COLO829 (cell line): ENCODE measurements at places on chromosomes 3 and 15.
A peak's percentile ranks its signal among the peaks of the same experiment; 100 is the strongest.

DNA sequence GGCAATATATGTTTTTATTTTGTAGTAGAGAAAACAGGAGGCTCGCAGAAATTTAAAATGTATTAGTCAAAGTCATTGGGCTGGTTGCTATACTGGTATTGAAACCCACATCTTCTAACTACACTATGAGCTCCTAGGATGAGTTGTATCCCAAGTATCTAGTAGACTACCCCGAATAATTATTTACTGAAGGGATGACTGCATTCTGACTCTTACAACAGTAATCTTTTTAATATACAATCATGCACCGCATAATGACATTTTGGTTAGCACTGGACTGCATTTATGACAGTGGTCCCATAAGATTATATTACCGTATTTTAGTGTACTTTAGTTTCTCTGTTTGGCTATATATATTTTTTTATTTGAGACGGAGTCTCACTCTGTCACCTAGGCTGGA, 15.3 kb downstream of the PIGB start:
- no peak for DNase-seq

DNA sequence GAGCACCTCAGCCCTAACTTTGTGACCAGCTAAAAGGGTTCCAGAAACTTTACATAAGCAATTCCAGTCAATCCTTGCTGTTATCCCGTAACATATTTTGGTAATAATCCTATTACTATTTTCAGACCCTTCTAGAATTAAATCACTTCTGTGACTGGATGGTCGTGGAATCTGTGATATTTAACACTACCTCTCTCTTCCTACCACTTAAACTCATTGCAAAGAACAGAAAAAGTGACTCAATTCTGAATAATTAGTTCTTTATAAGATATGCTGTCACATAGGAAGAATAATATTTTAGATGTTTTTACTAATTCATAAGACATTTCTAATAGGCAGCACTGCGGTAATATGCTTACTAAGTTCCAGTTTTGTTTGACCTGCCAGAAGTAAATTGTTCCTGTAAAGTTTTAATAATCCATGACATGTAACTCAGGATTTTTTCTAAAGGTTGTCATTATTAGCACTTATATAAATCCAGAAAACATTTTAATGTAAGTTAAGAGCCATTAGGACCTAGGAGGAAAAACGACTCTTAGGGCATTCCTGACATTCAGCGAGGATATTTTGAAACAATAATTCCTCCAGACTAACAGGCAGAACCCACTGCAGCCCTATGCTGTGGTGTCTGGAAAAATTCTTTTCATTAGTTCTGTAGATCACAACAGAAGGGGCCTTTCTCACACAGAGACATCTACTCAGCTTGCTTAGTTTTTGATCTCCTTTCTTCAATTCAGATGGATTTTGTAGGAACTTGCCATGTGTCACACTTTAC, 113.3 kb upstream of the MBNL1 start:
- no peak for DNase-seq

DNA sequence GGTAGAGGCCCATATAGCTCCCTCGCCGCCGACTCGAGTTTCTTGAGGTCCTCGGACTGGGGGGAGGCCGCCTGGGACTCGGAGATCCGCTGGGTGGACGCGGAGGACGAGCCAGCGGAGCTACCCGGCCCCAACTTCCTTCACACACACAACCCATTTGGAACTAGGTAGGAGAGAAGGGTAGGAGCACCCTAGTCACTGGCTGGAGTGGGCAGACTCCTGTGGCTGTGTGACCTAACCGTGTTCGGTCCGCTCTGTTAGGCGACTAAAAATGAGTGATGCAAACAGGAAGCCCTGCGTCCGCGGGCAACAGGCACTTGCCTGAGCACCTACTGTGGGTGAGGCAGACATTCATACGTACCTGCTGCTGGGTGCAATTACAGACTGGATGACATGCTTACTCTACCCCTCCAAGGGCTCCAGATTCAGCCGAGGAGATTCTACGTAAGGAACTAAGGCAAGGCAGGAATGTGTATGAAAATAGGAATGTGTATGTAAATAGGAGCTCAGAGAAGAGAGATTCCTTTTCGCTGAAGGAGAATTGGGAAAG, 4.6 kb upstream of the SIN3A start:
- no peak for DNase-seq

- no peak for DNase-seq
These were observed 170.9 kb downstream of the AKAP13 start for GRCh38 chr15:85551221-85551832.

DNA sequence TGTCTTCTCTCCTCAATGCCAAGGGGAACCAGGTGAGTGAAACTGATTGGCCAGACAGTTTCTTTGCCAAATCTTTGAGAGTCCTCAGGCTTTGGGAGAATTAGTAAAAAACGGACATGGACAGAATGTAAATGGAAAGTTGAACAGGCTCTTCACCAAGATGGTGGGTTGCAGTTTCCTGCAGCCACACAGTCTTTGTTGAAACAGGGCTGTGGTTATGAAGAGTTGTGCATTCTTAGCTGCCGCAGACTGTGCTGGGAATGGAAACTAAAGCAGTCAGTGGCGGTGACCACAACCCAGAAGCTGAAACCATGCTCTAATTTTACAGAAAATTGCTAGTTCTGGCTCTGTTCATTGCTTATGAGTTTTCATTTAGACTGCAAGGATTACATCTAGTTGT, 42.1 kb upstream of the TASOR start:
- DNase-seq = no peak

DNA sequence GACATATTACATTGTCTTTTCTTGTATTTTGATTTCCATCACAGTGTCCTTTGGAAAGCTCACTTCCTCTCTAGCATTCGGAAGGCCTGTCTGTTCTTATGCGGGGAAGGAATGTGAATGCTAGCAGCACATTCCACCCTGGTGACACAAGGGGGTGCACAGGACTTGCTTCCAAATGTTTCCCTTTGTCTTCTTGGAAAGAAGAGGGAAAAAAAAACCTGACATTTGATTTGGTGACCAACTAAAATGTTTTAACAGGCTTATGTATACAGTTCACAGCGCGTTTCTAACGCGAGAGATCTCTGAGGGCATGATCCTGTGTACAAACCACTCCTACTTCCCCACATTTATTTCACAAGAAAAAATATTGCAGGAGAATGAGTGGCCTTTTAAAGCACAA, 107.6 kb upstream of the FXR1 start:
- DNase-seq = no peak

GRCh38 chr15:77143616-77144015, 72.7 kb upstream of the TSPAN3 start:
- no peak for DNase-seq

DNA sequence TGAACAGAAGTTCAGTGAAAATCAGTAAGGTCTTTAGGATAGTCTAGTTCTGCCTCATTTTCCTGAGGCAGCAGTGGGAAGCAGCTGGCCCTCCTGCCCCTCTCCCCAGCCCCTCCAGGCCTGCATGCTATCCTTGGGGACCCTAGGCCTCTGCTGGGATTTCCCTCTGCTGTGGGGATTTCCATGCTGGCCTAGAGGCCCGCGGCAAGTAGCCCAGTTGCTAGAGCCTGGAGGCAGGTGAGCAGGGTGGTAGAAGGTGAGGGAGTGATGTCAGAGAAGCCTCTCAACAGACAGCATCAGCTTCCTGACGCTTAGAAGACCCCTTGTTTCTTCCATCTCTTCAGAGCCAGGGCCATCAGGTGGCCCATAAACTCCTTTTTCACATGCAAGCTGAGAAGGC, 305.8 kb upstream of the THBS1 start:
- DNase-seq = no peak

DNA sequence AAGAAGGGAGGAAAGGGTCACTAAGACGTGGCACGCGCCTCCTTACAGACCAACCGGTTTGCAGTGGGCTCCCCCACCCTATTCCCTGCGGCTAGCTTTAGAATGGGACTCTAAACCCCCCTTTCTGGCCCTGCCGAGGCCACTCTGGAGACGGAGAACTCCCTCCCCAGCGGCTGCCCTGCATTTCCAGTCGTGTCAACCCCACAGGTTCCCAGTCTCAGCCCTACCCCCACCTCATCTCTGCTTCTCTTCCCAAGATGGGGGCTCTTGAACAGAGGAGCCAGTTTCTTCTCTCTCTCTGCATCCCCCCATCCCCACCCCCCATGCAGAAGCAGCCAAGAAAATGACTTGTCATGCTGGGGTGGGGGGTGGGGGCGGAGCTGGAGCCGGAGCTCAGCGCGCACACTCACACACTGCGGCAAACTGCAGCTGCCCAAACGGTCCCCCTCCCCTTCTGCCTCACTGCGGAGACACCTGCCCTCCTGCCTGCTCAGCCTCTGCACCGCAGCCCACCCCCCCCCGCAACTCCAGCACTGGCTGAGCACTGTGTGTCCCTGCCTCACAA, 871 bp downstream of the MAP1A start:
- DNase-seq = no peak

- peak; percentile 27 for DNase-seq
These were observed 663.7 kb downstream of the AGBL1 start for GRCh38 chr15:86743283-86743903.
